ENCODE measurements at places on chromosomes 7 and 10.

DNA sequence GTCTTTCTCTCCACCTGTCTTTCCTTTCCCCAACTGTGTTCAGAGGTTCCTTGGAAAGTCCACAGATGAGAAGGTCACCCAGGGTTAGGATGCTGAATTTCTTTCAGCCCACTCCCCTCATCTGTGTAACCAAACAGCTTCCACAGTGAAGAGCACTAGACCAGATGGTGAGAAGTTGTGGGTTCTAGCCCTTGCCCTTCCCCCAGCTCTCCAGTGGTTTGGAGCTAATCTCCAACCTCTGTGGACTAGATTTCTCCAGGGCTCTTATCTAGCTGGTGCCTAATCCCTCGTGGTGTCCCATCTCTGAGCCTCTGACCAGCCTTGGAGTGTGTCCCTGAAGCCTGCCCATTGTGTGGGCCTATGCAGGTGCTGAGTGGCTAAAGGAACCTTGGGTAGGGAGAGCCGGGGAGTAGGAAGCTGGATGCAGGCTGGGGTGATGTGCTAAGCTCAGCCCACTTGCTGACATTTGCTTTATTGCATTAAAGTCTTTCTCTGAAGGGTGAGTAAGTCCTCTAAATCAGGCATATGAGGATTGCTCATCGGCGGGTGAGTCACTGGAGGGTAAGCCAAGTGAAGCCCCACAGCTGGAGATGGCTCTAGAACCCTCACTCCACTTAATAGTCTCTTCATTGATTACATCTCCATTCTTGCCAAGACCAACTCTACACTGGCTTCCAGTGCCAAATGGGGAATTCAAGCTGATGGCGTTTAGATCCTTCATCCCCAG is 14.9 kb downstream of the DUSP5 start:
- peak; percentile 89 for DNase-seq

- no peak for DNase-seq
These were observed 94.9 kb downstream of the SVOPL start for GRCh38 chr7:138606236-138606635.

DNA sequence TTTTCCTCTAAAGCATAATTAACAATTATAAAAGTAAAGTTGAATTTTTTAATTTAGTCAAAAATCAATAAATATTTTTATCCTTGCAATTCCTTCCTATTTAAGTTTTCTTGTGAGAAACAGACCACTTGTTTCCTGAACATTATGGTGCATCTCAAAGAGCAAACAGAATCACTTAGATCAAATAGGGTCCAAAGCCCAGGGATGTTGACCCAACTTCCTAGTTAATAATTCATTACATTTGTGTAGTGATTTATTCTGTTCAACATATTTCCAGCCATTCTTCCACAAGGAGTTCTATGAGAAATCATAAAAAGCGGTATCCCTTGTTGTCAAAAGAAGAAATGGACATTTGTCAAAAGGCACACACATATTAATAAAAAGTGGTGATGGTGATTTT is 315.6 kb downstream of the LRRTM3 start:
- DNase-seq, result no peak

GRCh38 chr7:22842383-22842941 is 19.8 kb upstream of the TOMM7 start:
- no peak for DNase-seq

- peak; percentile 8 for DNase-seq
These were observed 10.5 kb downstream of the TMEM168 start for GRCh38 chr7:112779667-112780066.

- DNase-seq, result no peak
These were observed 47.4 kb upstream of the R3HCC1L start for GRCh38 chr10:98086837-98087708.

- no peak for DNase-seq
These were observed 123.6 kb downstream of the UBE2H start for GRCh38 chr7:129828989-129829736.

- DNase-seq, result no peak
These were observed 101.5 kb upstream of the PDCD4 start for GRCh38 chr10:110770243-110770642.

DNA sequence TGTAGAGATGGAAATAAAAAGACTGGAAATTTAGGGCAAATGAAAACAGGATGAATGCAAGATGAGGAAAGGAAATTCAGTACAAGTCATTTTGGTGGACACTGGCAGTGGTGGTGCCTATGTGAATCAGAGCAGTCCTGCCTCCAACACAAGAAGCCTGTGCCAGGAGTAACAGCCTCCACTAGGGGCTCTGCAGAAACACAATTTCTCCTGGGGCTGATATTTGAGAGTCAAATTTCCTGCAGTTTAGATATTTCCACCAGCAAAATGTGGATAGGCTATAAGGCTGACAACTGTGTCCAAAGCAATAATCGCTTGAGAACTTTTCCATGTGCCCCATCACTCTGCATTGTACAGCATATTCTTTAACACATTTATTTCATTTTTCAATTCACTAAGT is 4.7 kb upstream of the PLXDC2 start:
- DNase-seq, result peak; percentile 2

Measured in HFFc6 (cell line).